Frontal cortex (tissue), 4 donors: ENCODE measurements at places on chromosomes 16 and 17. TPM values are rescaled to one million over a fixed set of nuclear protein-coding genes. Genes with fewer than 3 reads are reported as not detected.

The KLHL10 gene
- total RNA-seq: under 0.01 TPM

The TPSB2 gene
- not detected for total RNA-seq

The EMP2 gene
- total RNA-seq: 2.4 TPM

The ITGB3 gene
- total RNA-seq: 1.2 TPM

The EPOP gene
- total RNA-seq: 0.82 TPM

The HS3ST3B1 gene
- total RNA-seq: 1.6 TPM

The SPATA32 gene
- total RNA-seq: not detected

The HS3ST4 gene
- total RNA-seq: 7.7 TPM

The CD68 gene
- 1.2 TPM for total RNA-seq

The IL34 gene
- 1.6 TPM for total RNA-seq

The ORC6 gene
- 6.5 TPM for total RNA-seq

The SLC9A5 gene
- total RNA-seq: 0.41 TPM

The SEPTIN12 gene
- total RNA-seq: not detected

The CMTM3 gene
- 3.3 TPM for total RNA-seq

The DHRS7C gene
- total RNA-seq: not detected

The PMFBP1 gene
- 0.41 TPM for total RNA-seq

The TEDC2 gene
- total RNA-seq: 7.7 TPM

The CFAP97D1 gene
- total RNA-seq: not detected

The CD300H gene
- total RNA-seq: not detected

The KRT9 gene
- not detected for total RNA-seq

The SALL1 gene
- total RNA-seq: 5.3 TPM

The RAB37 gene
- 0.82 TPM for total RNA-seq

The PTX4 gene
- not detected for total RNA-seq

The IGFBP4 gene
- 7.3 TPM for total RNA-seq

The IGF2BP1 gene
- 0.82 TPM for total RNA-seq

The COQ9 gene
- 26.1 TPM for total RNA-seq
